ENCODE measurements at places on chromosomes 1 and 21. TPM values are rescaled to one million over a fixed set of nuclear protein-coding genes. Genes with fewer than 3 reads are reported as not detected.

- no peak for DNase-seq
Measured at GRCh38 chr1:84271441-84272151, 29.9 kb upstream of the SAMD13 start.

DNA sequence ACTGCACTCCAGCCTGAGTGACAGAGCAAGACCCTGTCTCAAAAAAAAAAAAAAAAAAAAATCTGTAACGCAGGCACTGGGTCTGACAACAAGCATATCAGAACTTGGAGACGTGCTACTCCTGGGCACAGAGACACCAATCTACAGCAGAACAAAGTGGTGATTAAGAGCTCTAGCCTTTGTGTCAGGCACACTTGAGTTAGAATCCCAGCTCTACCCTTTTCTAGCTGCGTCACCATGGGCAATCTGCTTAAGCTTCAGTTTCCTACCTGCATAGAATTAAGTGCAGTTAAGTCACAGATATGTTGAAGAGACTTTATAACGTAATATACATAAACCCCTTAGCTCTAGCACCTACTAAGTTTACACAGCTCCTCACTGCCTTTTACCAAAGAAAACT lies 3.4 kb upstream of the CDCA8 start:
- DNase-seq: no peak

DNA sequence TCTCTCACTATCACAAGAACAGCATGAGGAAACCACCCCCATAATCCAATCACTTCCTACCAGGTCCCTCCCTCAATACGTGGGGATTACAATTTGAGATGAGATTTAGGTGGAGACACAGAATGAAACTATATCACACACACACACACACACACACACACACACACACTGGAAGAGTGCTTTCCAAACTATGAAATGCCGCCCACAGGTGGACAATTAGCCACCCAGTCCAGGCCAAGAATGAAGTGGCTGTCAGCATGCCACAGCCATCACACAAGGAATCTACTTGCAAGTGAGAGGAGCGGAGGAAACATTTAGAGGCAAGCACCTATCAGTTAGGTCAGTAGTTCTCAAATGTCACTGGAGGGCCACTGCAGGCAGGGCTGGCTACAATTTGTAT lies 105.4 kb upstream of the HOOK1 start:
- DNase-seq: no peak

GRCh38 chr1:16155537-16156410 lies at the start of gene EPHA2:
Gene EPHA2, minus strand, starts transcription at chr1:16156069. Its CDS starts 137 bp downstream, at chr1:16155932.
- DNase-seq: no peak

DBT gene
- total RNA-seq: 11.0 TPM

OR6N2 gene
- total RNA-seq: not detected

GRCh38 chr1:7639435-7640131 lies 131.5 kb upstream of the VAMP3 start:
- DNase-seq: no peak

- no peak for DNase-seq
Measured at GRCh38 chr1:178465011-178465410, 31.8 kb downstream of the CLEC20A start.

SLC25A34 gene
- 0.90 TPM for total RNA-seq

GRCh38 chr1:65068202-65069010 lies 79.6 kb upstream of the AK4 start:
- DNase-seq: no peak

- no peak for DNase-seq
Measured at GRCh38 chr1:2393471-2393877, 1.8 kb downstream of the RER1 start.

DNA sequence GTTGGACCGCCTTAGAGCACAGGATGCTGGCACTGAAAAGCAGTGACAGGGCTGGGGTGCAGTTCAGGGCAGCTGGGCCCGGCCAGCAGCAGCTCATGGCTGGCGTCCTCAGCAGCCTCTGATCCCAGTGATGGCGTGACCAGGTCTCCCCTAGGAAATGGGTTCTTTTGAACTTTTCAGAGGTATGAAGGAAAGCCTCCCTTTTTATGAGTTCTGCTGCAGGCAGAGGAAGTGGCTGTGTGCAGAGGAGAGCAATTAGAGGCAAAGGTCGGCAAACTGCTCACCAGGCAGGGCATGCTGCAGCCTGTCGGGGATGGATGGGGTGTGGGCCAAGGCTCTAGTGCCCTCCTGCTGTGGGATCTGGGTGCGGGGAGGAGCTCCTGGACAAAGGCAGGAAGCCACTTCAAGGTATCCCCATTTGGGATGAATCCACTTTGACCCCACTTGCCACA lies 45.6 kb upstream of the RAB4A start:
- DNase-seq: no peak

- DNase-seq: no peak
Measured at GRCh38 chr1:220243947-220244346, 28.3 kb downstream of the RAB3GAP2 start.
